ENCODE measurements at places on chromosomes 1 and 21.

GRCh38 chr1:233673947-233674431 is 60.1 kb downstream of the KCNK1 start:
- no peak for DNase-seq

DNA sequence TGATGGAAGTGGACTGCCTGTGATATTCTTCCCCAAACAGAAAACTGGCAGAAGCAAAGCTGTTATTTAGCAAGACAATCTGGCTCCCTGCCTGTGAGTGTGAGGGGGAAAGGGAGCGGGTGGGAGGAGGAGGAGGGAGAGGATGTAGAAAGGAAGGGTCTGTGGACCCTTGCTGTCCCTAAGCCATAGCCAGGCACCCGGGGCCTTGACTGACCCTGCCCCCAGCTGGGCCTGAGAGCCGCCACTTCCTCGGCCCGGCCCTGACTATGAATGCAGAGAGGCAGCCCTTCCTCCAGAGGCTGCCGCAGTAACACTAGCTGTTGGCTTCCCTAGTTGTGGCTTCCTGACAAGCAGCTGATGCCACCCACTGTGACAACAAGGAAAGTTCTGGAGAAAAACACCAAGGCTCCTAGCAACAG is 13.9 kb downstream of the PLA2G2F start:
- DNase-seq, result no peak

DNA sequence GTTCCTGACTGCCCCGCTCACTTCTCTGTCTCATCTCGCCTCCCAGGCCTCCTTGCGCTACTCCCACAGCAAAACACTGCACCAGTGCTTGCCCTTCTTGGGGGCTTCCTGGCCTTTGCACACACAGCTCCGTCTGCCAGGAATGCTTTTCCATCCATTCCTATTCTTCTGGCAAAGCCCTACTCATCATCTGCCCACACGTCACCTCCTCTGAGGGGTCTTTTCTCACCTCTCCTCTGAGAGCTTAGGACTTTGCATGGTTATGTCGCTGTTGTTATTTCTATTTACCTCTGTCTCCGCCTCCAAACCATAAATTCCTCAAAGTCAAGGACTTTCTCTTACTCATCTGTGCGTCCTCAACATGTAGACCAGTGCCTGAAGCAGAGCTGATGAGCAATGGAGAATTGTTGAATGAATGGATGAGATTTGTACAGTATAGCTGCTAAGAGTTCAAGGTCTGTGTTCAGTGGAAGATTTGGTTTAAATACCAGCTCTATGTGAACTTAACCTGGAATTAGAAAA is 26.4 kb upstream of the BTG2 start:
- no peak for DNase-seq

DNA sequence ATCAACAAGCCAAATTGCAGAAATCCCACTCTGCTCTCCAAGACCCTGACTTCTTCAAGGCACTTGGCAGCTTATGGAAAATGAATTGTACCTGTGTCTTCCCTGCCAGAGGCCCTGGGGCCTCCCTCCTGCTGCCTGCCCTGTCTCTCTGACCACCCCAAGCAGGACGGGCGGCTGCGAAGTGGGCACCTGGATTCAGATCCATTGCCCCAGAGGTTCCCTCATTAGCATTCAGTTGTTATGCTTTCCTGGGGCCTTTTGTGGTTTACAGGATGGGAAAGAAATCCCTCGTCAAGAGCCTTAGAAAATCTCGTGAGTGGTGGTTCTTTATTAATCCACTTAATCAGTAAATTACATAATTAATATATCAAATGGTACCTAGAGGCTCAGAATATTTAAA is 179.3 kb downstream of the TNR start:
- no peak for DNase-seq
